ENCODE measurements at places on chromosomes 5 and 9.
A peak's percentile ranks its signal among the peaks of the same experiment; 100 is the strongest.

- DNase-seq, result no peak
Observed at GRCh38 chr5:106510321-106510720, 1160.4 kb downstream of the EFNA5 start.

DNA sequence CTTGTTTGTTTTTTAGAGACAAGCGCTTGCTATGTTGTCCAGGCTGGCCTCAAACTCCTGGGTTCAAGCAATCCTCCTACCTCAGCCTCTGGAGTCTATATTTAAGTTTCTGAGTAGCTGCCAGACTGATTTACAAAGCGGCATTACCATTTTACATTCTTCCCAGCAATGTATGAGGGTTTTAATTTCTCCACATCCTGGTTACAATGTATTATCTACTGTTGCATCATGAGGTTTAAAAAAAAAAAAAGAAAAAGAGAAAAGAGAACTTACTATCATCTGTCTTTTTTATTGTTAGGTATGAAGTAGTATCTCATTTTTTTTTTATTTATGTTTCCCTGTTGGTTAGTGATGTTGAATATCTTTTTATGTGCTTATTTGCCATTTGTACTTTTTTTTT lies 18.9 kb upstream of the CLINT1 start:
- no peak for DNase-seq

DNA sequence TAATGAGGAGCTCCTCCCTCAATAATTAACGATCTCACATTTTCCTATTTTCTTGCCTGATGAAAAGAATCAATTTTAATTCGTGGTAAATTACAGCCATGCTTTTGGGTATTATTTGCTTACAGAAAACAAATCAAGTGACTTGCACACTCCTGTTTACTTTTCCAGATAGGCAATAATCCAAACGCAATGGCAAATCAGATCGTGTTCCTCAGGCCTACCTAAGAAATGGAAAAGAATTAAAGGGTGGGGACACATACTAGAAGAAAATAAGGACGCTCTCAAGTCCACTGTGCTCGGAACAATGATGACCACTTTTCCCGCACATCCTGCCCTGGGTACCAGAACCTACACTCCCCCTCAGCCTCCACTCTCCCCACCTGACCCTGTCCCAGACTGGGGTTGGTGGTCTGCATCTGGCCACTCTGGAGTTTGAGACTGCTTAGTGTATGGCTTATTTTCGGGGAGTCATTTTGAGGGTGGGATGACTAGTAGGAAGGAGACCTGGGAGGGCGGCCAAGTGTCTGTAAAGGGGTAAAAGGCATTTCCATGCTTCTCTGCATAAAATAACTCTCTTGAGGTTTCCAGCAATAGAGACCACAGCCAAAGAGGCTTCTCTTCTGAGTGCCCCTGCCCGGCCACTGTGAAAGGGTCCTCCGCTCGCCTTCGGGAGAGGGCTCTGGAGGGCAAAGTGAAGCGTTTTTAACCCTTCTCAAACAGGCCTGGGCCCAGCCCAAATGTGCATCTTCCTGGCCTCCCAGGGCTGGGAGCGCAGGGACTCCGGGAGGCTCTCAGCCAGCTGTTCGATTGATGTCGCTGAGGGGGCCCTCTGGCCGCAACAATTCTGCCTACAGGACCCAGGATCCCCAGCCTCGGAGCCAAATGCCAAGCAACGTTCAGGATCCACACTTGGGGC lies 4.5 kb upstream of the OTP start:
- DNase-seq, result no peak

GRCh38 chr5:32790411-32790951 lies 79.4 kb downstream of the NPR3 start:
- no peak for DNase-seq

GRCh38 chr9:133741716-133742115 lies 3.6 kb upstream of the SARDH start:
- DNase-seq, result no peak

GRCh38 chr9:78507037-78507436 lies 210.1 kb downstream of the PSAT1 start:
- no peak for DNase-seq

DNA sequence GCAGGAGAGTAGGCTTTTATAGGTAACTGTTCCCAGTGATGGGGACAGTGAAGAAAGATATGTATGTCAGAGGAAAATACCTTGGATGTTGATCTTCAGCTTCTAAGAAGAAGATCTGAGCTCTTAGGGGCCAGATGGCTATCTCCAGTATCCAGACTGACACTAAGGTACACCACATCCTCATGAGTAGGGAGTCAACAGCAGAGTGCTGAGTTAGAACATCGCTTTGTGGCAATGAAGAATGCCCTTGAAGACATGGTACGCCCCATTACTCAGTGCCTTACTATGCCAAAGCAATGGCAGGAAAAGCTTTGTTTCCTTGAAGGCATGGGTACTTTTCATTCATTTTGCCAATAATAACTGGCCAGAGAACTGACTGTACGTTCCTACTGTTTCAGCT lies 263.7 kb downstream of the CEMIP2 start:
- no peak for DNase-seq

DNA sequence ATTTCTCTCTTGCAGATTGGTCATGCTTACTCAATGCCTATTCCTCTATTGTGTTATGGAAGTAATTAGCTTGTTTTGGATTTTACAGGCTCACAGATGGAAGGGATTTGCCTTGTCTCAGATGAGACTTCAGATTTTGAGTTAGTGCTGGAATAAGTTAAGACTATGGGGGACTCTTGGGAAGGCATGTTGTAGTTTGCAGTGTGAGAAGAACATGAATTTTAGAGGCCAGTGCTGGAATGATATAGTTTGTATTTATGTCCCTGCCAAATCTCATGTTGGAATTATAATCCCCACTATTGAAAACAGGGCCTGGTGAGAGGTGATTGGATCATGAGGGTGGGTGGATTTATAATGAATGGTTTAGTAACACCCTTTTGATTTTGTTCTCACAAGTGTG lies 6.1 kb upstream of the TUSC1 start:
- no peak for DNase-seq

- DNase-seq, result no peak
Observed at GRCh38 chr9:38334234-38334633, 58.3 kb upstream of the ALDH1B1 start.

- peak; percentile 73 for DNase-seq
Observed at GRCh38 chr5:133944263-133945185, 23.9 kb downstream of the C5orf15 start.

DNA sequence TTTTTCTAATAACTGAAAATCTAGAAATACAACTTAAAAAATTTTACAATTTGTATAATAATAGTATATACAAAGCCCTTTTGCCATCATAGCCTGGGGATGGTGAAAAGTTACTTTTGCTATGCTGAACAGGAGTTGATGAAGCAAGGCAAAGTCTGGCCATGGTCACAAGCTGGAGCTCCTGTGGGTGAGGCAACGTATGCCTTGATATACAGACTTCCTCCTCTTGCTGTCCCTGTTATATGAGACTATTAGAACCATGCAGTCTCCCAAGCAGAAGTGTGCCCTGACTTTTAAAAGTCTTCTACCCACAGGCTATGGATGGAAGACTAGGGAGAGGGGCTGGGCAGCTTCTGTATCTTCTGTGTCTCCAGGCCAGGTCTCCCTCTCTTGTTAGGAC lies 15.7 kb downstream of the FAM151B start:
- no peak for DNase-seq

- DNase-seq, result no peak
Observed at GRCh38 chr5:33685873-33686755, 205.7 kb downstream of the ADAMTS12 start.

- no peak for DNase-seq
Observed at GRCh38 chr5:28390341-28390740, 1352.0 kb upstream of the CDH9 start.

GRCh38 chr5:45793638-45794532 lies 97.7 kb upstream of the HCN1 start:
- no peak for DNase-seq

- no peak for DNase-seq
Observed at GRCh38 chr9:135126451-135127187, 39.2 kb downstream of the OLFM1 start.

GRCh38 chr5:134944630-134945029 lies 23.1 kb upstream of the CATSPER3 start:
- DNase-seq, result no peak

DNA sequence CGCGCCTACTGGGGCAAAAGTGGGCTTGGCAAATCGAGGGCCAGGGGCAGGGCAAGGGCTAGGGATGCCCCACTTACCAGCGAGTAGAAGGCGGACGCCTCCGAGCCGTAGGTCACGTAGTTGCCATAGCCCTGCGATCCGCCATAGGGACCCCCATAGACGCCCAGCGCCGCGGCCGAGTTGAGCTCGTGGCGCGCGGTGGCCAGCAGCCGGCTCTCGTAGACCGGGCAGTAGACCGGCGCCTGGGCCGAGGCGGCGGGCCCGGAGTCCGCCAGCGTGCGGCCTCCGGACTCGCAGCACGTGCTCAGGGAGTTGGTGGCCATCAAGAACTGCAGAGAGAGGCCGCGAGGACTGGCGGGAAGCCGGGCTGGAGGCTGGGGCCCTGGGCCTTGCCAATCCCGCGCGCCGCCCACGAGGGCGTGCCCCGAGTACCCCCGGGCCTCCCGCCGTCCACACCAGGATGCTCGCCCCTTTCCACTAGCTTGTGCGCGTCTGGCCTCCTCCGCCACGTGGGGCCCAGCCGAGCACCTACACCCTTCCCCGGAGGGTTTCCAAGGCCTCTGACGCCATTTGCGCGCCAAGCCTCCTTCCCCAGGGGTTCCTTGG lies 891 bp downstream of the IRX4 start:
- no peak for DNase-seq

GRCh38 chr5:122385808-122386207 lies 73.8 kb downstream of the SNCAIP start:
- no peak for DNase-seq

DNA sequence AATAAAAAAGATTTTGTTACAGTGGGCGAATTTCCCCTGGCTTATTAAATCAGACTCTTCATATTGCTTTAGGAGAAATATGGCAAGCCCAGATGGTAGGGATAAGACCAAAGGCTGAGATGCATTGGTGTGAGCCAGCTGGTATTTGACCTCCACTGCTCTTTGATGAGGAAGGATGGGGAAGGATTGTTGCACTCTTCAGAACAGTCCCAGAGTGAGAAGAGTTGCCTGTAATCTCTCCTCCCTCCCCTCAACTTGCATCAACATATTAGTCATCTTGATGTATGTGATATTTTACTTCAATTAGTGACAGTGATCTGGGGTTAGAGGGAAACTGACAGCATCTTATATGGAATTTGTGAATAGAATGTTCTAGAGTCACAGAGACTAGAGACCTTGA lies 136.6 kb downstream of the ADAMTS12 start:
- DNase-seq, result no peak

GRCh38 chr9:22131817-22132216 lies 122.7 kb upstream of the CDKN2B start:
- DNase-seq, result no peak

- no peak for DNase-seq
Observed at GRCh38 chr9:134922066-134922931, 4.6 kb upstream of the FCN1 start.

GRCh38 chr9:128863647-128864046 lies 18.1 kb downstream of the KYAT1 start:
- no peak for DNase-seq

GRCh38 chr9:132647355-132647754 lies 22.4 kb downstream of the DDX31 start:
- DNase-seq, result no peak

GRCh38 chr9:26329974-26330373 lies 562.6 kb downstream of the CAAP1 start:
- DNase-seq, result no peak

GRCh38 chr9:108885643-108886348 lies 23.7 kb downstream of the ACTL7A start:
- peak; percentile 31 for DNase-seq

GRCh38 chr5:31066655-31067328 lies 126.7 kb upstream of the CDH6 start:
- DNase-seq, result no peak

- no peak for DNase-seq
Observed at GRCh38 chr9:16879416-16879815, 8.9 kb upstream of the BNC2 start.

DNA sequence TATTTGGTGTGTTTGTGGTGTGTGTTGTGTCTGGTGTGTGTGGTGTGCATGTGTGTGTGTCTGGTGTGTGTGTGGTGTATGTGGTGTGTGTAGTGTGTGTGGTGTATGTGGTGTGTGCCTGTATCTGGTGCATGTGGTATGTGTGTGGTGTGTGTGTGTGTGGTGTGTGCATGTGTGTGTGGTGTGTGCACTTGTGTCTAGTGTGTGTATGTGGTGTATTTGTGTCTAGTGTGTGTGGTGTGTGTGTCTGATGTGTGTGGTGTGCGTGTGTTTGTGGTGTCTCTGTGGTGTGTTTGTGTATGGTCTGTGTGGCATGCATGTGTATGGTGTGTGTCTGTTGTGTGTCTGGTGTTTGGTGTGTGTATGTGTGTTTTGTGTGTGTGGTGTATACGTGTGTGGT lies 71.1 kb downstream of the CACNA1B start:
- DNase-seq, result no peak

- DNase-seq, result no peak
Observed at GRCh38 chr5:73663860-73664240, 37.9 kb downstream of the ARHGEF28 start.

GRCh38 chr9:76257311-76257710 lies 136.9 kb downstream of the RFK start:
- DNase-seq, result no peak

- DNase-seq, result no peak
Observed at GRCh38 chr5:73985145-73985544, 359.1 kb downstream of the ARHGEF28 start.

- DNase-seq, result no peak
Observed at GRCh38 chr9:100641166-100641565, 63.3 kb downstream of the CAVIN4 start.

GRCh38 chr9:130301483-130302286 lies 36.1 kb downstream of the HMCN2 start:
- no peak for DNase-seq

DNA sequence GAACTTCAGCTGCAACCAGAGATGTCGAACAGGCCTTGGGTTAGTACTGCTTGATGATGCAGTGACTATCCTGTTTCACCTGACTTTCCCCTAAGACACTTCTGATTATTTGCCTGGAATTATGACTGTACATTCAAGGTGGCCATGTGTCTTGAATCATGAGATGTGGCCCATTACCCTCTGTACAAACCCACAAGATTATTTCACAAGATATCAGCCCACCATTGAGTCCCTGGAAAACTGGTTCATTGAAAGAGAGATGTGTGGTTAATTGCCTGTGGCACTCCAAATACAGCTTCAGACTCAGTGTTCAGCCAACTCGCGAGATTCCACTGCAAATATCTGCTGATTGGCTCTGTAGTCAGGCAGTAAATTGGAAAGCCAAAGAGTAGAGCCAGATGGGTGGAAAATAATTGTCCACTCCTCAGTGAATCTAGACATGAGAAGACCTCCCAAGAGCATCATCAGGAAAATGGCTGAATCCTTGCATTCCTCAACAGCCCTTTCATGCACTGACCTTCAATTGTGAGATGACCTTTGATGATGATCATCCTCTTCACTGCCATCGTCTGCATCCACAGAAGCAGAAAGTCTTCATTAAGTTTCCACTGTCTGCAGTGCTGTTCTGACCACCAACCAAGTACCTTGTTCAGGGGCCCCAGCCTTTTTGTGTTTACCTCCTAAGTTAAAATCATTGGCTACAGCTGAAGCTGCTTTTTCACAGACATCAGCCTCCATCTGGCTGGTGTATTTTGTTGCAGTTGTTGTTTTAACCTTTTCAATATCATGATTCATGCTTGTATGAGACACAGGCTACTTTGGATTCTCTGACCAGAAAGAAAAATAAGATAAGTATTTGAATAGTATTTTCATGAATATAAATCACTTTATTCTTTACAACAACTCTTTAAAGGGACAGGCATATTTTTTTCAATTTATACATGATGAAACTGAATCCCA lies 75.2 kb downstream of the ESM1 start:
- no peak for DNase-seq
